ENCODE measurements at places on chromosomes 1 and 21.

DNA sequence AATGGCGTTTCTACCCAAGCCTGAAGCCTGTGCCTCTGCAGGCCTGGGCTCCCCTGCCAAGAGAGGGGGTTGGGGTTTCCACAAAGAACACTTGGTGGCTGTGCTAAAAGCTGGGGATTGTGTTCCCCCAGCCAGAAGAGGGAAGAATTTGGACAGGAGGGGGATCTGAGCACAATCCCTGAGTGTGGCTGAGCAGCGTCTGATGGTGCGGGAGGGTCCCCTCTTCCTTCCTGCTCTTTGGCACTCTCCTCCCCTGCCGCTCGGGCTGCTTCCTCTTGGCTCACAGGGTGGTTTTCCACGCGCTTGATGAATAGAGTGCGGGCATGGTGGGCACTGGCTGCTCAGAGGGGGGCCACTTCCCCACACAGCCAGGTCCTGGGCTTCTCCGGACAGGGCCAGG is 3.7 kb downstream of the GPR37L1 start:
- no peak for DNase-seq

DNA sequence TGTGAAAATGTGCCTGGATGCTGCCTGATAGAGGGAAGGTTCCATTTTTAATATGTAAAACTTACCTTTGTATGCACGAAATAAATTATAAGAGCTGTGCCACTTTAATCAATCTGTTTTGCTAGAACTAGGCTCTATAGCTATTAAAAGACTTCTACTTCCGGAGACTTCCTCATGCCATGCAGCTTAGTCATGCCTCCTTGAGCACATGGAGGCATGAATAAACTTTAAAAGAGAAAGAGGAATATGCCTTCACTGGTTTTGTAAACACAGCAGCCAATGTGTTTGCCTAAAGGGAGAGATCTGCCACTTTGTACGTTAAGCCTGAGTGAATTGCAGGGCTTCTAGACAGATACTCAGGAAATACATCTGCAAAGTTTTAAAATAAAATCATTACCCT is 604.6 kb downstream of the LRRIQ3 start:
- no peak for DNase-seq

- DNase-seq: no peak
These were observed 94.5 kb downstream of the DNTTIP2 start for GRCh38 chr1:93784538-93784937.

DNA sequence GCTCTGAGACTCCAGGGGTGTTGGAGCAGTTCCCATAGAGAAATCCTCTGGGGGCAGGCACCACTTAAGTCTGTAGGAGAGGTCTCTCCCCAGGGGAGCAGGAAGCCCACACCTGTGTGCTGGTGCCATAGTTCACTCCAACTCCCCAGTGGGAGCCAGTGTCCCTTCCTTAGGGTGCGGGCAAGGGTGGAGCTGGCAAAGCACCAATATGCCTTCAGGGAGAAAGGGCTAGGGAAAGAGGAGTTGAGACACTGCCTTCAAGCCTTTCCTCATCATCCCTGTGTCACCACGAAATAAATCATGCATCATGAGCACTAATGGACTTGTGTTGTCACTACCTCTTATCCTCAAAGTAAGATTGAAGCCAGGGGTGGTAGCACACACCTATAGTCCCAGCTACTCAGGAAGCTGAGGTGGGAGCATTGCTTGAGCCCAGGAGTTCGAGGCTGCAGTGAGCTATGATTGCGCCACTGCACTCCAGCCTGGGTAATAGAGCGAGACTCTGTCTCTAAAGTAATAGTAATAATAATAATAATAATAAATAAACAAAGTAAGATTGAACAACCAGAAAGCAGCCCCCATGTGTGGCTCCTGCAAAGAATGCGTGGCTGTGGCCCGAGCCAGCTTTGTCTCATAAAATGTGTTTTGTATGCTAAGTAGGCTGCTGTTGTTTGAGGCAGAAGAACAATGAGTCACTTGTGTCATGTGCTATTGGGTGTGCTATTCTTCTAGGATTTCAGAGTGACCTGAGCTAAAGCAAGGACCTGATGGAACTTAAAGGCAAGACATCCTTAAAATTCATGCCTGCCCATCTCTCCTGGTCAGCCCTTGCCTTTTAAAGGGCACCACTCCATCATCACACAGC is 6.7 kb upstream of the TIE1 start:
- DNase-seq: no peak

DNA sequence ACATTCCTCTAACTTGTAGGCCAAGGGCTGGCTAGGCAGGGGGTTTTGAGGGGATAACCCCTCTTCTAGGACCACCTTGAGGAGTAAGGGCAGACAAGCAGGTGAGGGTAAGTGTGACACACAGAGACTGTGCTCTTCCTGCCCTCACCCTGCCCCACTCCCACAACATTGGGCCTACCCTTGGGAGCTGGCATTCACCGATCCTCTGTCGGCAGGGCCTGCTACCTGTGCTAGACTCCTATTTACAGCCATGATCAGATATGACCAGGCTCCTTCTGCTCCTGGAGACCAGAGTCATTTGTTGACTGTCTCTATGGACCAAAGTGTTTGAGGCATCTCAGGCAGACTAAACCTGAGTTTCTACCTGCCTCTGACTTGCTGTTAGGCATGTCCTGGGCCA is 68.3 kb downstream of the SYF2 start:
- no peak for DNase-seq

GRCh38 chr1:34929497-34929852 is at the start of gene DLGAP3:
DLGAP3 (minus strand) TSS chr1:34929650; CDS start chr1:34905383, 24,267 bp downstream.
- peak; percentile 32 for DNase-seq

DNA sequence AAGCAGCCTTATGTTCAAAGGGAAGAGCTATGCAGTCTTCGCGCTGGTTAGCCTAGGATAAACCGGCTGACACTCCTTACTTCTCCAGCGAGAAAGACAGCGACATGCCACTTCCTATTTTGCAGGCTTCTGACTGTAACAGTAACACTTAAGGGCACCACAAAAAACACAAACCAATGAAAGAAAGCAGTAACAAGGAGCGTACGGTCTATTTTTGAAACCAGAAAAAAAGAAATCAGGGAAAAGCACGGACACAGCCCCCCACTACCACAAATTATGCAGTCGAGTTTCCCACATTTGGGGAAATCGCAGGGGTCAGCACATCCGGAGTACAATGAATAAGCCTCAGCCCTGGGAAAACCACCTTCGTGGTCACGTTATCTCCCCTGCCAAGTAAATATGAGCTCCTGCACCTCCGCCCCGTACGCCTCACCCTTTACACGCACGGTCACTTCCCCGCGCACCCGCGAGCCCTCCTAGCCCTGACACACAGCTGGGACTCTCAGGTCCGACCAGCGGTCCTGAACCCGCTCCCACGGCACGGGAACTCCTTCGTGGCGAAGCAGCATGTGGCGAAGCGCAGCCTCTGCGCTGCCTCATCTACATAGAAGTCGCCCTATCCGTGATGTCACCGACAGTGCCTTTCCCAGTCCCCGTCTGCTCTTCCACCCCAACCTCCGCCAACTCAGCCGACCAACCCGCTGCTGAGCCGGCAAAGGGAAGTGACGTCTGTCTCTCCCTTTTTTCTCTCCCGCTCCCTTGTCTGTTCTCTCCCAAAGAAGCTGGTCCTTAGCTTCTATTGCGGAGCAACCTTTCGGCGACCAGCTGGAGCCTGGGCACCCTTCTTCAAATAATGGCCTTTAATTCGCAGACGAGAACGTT is 40.9 kb upstream of the PPIAL4F start:
- DNase-seq: peak; percentile 73

DNA sequence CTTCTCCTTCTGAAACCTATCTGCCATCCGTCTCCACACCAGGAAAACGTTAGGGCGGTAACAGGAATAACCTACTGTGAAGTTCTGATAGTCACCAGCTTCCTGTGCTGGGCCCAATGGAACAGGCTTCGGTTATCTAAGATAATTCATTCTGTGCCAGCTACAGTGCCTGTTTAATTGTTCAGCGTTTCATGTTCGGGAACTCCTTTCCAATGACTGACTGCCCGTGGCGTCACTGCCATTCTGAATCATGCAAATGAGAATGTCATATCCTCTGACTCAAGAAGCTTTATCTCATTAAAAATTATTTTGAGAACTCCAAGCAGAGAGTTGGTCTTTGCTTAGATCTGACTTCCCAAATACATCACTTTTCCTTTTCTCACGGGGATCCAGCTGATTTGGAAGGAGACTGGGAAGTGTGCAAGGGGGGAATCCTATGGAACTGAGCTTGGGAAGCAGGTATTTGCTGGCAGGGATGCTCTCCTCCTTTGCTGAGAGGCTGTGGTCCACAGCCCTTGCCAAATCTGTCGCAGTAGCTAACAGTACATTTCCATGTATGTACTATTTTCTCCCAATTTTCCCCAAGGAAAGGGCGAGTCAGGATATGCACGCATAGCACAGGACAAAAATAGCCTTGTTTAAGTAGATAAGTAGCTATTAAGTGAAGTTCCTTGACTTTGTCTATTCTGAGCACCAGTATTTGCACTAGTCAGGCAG is 358.7 kb downstream of the LTN1 start:
- DNase-seq: no peak

GRCh38 chr1:232556351-232556750 is 73.6 kb downstream of the SIPA1L2 start:
- DNase-seq: no peak

- no peak for DNase-seq
These were observed 71.0 kb downstream of the SLC45A1 start for GRCh38 chr1:8388732-8389562.

DNA sequence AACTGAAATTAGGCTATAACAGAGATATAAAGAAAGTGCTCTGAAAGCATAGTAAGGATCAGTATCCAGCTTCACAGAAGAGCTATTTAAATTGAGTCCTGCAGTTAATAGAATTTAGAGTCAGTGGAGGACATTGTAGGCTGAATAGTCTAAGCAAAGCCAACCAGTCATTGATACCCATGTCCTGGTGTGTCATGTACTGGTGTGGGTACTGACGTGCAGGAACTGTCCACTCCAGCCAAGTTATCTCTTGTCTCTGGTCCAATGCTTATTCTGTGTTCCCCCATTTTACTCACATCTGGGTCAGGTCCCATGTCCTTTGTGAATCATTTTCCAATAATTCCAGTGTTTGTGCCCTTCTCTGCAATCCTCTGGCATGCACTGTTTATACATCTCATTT is 90.0 kb downstream of the MACF1 start:
- DNase-seq: no peak

DNA sequence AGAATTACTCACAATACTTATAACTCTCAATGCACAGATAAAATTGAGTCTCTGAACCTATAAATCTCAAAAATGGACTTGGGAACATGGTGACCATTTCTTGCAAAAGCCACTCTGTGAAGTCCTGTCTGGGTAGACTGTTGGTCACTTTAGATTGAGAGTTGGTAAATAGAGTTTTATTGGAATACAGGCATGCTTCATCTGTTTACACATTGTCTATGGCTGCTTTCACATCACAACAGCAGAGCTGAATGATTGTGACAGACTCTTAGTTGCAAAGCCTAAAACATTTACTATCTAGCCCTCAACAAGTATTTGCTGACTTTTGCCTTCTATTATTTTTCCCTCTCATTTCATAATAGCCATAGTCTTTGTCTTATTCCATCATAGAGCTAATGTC is 24.1 kb upstream of the ASPM start:
- no peak for DNase-seq

GRCh38 chr1:162720996-162721395 is 69.5 kb upstream of the HSD17B7 start:
- no peak for DNase-seq

DNA sequence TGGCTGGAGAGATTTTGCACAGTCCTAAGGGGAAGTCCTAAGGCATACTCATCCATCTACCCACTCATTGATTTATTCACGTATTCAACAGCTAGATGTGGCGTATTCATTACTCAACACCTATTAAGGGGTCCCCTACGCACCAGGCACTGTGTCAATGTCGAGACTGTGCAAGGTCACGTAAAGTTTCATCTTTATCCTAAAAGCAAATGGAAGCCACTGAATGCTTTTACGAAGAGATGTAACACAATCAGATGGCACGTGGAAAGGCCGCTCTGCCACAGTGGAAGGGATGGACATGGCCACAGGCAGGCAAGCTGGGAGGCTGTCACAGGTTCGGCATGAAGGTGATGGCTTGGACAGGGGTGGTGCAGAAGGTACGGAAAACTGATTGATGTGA is 66.3 kb upstream of the ZBTB18 start:
- DNase-seq: no peak

- no peak for DNase-seq
These were observed 228.6 kb upstream of the LYPLAL1 start for GRCh38 chr1:218945050-218945449.

DNA sequence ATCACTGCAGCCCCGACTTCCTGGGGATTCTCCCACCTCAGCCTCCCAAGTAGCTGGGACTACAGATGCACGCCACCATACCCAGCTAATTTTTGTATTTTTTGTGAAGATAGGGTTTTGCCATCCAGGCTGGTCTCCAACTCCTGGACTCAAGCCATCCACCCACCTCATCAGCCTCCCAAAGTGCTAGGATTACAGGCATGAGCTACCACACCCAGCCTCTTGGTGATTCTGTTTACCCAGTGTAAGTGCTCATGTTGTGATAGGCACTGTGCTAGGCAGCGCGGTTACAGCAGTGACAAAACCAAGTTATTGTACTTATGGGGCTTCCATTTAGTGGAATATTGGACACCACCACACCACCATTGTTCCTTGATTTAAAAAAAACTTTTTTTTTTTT is 9.7 kb upstream of the STX12 start:
- no peak for DNase-seq

Data from neural crest cell (in vitro differentiated cells).